ENCODE measurements at places on chromosomes 16 and 17. TPM values are rescaled to one million over a fixed set of nuclear protein-coding genes. Genes with fewer than 3 reads are reported as not detected.

Gene ABCC6
- total RNA-seq: 20.2 TPM

Gene TBC1D28
- not detected for total RNA-seq

Gene CEP295NL
- 4.8 TPM for total RNA-seq

Gene ABCC12
- total RNA-seq: not detected

Gene OR4D1
- total RNA-seq: not detected

Gene PRSS8
- 35.3 TPM for total RNA-seq

Gene CCL17
- total RNA-seq: not detected

Gene RARA
- 10.8 TPM for total RNA-seq

Gene CCDC200
- total RNA-seq: not detected
